ENCODE measurements at places on chromosomes 6 and 20.

- no peak for DNase-seq
These were observed 46.8 kb downstream of the SYNJ2 start for GRCh38 chr6:158028421-158028820.

GRCh38 chr6:148348335-148348734, 5.7 kb downstream of the SASH1 start:
- DNase-seq, result no peak

DNA sequence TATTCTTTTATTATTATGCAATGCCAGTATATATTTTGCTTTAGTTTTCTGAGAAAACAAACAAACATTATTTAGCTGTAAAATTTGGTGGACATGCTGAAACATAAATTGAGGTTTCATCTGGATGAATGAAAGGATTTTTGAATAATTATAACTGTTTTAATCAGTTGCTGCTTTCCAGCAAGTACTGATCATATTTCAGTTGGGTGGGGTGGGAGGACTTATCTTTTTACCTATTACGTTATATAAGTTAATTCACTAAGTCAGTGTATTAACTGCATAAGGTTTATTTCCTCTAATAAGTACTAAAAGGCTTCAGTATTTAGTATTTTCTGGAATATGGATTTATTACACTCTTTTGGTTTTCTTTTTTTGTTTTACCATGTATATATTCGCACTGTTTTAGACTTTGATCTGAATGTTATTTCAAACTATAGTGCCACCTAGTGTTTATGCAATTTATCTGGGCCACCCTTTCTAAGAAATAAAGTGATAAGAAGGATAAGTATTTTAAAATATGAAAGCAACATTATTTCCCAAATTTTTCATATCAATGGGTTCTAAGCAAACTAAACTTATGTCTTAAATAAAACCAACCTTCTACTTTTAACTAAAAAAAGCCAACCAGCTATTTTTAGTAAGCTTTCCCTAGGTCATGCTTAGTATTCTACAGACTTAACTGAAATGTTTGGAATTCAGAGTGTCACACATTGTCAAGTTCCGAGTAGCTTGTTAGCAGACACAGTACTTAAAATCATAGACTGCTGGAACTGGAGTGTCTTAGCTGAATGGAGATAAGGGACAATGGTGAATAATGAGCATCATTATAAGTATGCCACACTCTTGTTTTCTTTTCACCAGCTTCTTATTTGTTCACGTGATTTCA, 105.4 kb upstream of the MCHR2 start:
- no peak for DNase-seq

DNA sequence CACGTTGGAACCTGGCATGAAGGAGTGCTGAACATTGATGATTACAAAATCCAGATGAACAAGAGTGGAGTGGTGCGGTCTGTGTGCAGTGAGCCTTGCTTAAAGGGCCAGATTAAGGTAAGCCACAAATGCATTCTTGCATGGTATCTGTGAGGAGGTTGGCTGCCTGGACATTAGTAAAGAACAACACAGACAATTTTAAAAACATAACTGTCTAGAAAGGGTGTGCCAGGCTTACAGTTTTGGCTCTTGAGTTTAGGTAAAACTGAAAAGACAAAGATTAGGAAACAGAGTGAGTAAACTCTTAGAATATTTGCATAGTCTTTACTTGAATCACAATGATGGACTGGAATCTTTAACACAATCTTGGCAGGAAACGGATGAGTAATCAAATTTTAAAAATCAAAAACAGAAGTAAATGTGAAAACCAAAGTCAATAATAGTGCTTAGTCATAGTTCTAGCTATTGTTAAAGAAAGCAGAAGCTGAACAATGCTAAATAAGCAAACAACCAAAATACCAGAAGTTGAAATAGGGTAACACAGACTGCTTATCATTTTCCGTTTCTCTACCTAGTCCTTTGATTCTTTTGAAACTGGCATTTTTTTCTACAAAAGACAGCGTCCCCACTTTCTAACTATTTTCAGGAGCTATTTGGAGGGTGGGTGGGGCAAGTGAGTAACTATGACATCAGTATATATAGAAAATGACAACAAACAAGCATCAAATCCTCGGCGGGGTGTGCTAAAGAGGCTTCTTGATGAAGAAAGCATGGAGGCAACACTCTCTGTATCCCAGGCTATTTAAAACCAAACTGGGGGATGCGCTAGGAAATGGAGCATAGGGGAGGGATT, 185.8 kb upstream of the RAB32 start:
- peak; percentile 9 for DNase-seq
